ENCODE measurements at places on chromosomes 16 and 17.

- no peak for DNase-seq
Measured at GRCh38 chr17:38890410-38890746, 20.5 kb downstream of the LASP1 start.

GRCh38 chr16:80027007-80027965 is 426.7 kb upstream of the MAF start:
- peak; percentile 80 for DNase-seq

- no peak for DNase-seq
Measured at GRCh38 chr17:41144846-41145245, 4.5 kb upstream of the KRTAP4-6 start.

DNA sequence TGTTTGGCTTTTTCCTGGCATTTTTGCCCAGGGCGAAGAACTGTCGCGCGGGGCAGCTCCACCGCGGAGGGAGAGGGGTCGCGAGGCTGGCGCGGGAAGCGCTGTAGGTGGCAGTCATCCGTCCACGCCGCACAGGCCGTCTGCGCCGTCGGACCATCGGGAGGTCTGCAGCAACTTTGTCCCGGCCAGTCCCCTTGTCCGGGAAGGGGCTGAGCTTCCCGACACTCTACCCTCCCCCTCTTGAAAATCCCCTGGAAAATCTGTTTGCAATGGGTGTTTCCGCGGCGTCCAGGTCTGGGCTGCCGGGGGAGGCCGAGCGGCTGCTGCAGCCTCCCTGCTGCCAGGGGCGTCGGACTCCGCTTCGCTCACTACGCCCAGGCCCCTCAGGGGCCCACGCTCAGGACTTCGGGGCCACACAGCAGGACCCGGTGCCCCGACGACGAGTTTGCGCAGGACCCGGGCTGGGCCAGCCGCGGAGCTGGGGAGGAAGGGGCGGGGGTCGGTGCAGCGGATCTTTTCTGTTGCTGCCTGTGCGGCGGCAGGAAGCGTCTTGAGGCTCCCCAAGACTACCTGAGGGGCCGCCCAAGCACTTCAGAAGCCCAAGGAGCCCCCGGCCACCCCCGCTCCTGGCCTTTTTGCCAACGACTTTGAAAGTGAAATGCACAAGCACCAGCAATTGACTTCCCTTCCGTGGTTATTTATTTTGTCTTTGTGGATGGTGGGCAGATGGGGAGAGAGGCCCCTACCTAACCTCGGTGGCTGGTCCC is 2.3 kb upstream of the CBX4 start:
- DNase-seq: no peak

- DNase-seq: no peak
Measured at GRCh38 chr16:4691666-4692412, 1.5 kb upstream of the NUDT16L1 start.

DNA sequence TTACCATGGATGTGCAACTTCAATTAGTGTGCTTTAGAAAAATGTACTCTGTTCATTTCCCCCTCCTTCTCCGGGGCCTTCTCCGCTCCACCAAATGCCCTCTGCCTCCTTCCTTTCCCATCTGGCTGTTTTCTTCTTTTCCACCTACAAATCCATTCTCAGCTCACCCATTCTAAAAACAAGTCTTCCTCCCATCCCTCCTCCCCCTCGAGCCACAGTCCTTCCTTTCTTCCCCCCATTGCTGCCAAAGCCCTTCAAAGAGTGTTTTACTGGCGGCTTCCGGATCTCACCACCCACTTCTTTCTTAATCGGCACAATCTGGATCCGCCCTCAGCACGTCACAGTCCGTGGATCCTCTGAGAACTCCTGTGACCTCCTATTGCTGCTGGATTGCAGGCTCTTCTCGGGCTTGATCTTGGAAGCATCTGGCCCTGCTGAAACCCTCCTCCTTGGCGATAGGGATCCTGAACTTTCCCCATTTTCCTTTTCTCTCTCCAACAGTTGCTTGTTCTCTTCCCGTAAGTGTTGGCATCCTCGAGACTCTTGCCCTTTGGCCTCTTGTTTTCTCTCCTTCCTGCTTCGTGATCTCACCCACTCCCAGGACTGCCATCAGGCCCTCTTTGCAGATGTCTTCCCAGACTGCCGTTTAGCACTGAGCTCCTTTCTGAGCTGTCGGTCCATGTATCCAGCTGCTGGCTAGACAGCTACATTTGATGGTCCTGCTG is 36.0 kb upstream of the FBXO47 start:
- DNase-seq: no peak

- DNase-seq: no peak
Measured at GRCh38 chr17:58121925-58122324, 26.3 kb upstream of the OR4D1 start.

GRCh38 chr16:81310045-81310644 is 4.6 kb upstream of the GAN start:
- DNase-seq: no peak

GRCh38 chr17:77930780-77931768 is 27.4 kb upstream of the TNRC6C start:
- DNase-seq: no peak

- no peak for DNase-seq
Measured at GRCh38 chr17:8222380-8222629, 11.9 kb upstream of the AURKB start.

DNA sequence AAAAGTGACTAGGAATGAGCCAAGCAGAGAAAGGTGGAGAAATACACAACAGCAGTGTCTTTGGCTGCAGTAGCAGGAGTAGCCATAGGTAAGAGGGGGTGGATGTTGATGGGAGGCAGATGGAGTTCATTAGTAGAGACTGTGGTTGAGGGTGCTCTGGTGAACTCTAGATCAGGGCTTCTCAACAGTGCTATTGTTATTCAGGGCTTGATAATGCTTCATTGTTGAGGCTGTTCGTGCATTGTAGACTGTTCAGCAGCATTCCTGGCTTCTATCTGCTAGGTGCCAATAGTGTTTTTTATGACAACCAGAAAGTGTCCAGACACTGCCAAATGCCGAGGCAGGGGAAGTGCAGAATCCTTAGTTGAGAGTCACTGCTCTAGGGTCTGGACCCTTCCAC is 3.6 kb downstream of the ALKBH5 start:
- no peak for DNase-seq

DNA sequence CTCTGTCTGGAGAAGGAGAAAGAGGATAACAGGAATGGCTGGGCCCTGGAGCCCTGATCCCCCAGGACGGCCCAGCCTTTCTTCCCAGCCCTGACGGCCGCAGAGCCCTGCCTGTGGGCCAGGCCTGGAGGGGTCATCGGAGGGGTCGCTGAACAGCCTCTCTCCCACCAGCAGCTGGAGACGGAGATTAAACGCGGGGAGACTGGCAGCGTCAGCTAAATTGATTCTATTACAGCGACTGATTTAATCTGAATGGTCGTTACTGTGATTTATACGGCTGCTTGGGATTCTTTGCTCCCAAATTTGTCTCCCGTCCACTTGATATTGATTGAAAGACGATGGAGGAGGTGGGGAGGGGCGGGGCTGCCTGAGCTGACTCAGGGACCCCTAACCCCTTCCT is 7.1 kb upstream of the CDH15 start:
- DNase-seq: no peak

GRCh38 chr17:1034652-1035210 is 37.8 kb downstream of the TIMM22 start:
- DNase-seq: no peak

GRCh38 chr16:68786685-68787418 is 49.8 kb downstream of the CDH1 start:
- DNase-seq: no peak

DNA sequence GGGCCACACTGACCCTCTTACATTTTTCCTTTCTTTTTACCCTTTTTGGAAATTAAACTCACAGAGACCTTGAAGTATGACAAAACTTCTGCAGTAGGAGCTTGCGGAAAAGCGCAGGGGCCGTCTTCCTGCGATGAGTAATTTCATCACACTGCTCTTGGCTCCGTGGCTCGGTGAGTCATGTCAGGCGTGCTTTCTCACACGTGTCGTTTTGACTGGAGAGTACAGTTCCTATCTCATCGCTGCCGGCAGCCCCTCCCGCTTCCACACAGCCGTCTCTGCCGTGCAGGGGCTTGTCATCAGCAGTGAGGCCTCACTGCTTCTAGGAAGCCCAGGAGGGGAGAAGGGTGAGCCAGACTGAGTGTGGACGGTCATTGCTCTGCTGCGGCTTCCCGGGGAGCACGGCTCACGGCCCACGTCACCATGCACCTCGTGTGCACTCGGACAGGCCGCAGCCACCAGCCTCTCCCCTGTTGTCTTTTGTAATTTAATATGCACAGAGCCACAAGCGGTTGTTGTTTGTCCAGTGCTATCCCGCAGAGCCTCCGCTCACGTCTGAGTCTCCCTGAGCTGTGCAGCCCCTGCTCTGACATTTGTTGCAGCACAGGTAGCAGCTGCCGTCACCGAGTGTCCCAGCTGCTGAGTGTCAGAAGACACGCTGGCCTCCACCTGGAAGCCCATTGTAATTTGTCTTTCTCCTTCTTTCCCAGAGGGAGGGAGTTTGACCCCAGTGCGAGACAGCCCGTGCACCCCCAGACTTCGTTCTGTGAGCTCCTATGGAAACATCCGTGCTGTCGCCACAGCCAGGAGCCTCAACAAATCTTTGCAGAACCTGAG is 99.4 kb upstream of the CHMP6 start:
- DNase-seq: peak; percentile 96

DNA sequence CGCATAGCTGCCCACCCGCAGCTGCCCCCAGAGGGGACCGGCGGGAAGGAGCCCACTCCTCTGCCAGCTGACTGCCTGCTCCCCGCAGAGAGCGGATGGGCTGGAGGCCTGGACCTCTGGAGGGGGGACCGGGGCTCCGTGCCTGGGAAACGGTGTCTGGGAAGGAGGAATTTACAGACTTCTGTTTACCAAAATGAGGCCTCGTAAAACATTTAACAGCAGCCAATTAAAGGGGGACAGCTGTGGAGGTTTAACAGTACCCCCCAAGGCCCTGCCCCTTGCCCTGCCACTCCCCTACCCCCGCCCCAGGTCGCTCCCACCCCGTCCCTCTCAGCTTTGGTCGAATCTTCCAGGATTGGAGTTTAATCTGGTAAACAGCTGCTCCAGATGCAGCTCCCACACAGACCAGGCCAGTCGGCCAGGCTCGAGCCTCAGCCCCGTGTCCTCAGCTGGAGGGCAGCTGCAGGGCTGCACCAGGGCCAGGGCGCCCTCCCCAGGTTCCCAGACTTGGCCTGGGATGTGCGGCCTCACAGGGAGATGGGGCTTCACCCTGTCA is 41.1 kb downstream of the BAHCC1 start:
- DNase-seq: no peak

GRCh38 chr17:9170853-9171252 is 149.5 kb downstream of the NTN1 start:
- DNase-seq: no peak

DNA sequence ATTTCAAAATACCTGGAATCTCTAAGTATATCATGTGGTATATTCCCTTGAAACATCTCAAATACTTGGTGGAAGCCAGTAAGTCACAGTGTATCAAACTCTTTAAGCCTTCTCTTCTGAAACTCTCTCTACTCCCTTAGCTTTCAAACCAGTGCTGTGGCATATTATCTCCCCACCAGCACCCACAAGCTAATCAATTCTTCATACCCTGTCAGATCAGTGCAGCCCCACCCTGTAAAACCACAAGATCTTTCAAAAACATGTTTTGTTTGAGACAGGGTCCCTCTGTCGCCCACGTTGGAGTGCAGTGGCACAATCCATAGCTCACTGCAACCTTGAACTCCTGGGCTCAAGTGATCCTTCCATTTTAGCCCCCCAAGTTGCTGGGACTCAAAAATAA is 91.6 kb upstream of the C17orf78 start:
- no peak for DNase-seq

GRCh38 chr16:17382949-17383863 is 87.6 kb downstream of the XYLT1 start:
- DNase-seq: no peak

GRCh38 chr16:10356870-10357842 is 28.7 kb upstream of the ATF7IP2 start:
- no peak for DNase-seq

- no peak for DNase-seq
Measured at GRCh38 chr17:3845291-3845620, 790 bp downstream of the NCBP3 start.

All from brain pericyte (primary cell).